ENCODE measurements at places on chromosomes 4 and X. TPM values are rescaled to one million over a fixed set of nuclear protein-coding genes. Genes with fewer than 3 reads are reported as not detected.

DNA sequence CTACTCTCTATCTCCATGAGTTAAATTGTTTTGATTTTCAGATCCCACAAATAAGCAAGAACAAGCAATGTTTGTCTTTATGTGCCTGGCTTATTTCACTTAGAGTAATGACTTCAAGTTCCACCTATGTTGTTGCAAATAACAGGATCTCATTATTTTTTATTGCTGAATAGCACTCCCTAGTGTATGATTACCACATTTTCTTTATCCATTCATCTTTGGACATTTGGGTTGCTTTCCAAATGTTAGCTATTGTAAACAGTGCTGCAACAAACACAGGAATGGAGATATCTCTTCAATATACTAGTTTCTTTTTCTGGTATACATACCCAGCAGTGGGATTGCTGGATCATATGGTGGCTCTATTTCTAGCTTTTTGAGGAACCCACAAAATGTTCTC, 136.0 kb downstream of the SLITRK2 start:
- DNase-seq = no peak

EXOC1L gene
- not detected for total RNA-seq

DNA sequence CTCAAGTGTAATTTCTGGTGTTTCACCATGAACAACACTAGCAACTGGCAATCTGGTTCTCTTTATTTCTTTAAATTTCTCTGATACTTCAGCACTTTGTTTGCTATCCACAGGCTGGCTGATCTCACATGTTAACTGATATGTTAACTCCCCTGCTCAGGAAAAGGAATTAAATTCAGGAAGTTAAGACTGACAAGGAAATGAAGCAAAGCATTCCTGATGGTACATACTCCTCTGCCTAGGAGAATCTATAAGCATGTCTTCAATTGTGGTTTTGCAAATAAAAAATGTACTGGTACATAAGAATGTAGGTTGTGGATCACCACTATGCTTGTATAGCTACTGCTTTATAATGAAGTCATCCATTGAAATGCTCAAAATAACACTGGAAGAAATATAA, 1119.2 kb upstream of the INTU start:
- DNase-seq = no peak

KCTD8 gene
- 0.23 TPM for total RNA-seq

GATA1 gene
- not detected for total RNA-seq

All from HT1080 (cell line).